Effector memory CD4-positive, alpha-beta T cell (primary cell): ENCODE measurements at places on chromosomes 5 and 9.

GRCh38 chr9:111986035-111986556 lies 89.5 kb downstream of the UGCG start:
- no peak for DNase-seq

GRCh38 chr9:37937366-37937765 lies 33.4 kb upstream of the SLC25A51 start:
- no peak for DNase-seq

- DNase-seq = no peak
Measured at GRCh38 chr5:60812426-60812825, 31.6 kb downstream of the ELOVL7 start.

GRCh38 chr5:141150224-141150992 lies 551 bp downstream of the PCDHB6 start:
- no peak for DNase-seq

DNA sequence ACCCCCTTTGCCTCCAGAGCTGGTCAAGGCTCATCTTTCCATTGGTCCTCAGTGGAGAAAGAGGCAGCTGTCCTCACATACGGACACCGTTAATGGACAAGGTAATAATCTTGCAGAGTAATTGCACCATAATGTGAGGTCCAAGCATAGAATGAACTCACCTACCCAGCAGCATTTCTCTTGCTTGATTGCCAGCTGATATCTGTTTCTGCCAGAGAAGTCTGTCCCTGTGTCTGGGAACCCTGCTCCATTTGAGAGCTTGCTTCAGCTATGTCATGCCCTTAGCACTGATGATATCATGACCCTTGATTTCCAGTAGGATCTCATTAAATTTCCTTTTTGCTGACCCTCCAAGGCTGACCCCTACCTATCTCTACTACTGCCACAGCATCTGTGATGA lies 154.6 kb downstream of the PIK3R1 start:
- DNase-seq = no peak

- DNase-seq = no peak
Measured at GRCh38 chr5:1654786-1655495, 131.2 kb upstream of the LPCAT1 start.

- DNase-seq = no peak
Measured at GRCh38 chr5:73376618-73377170, 71.9 kb downstream of the FOXD1 start.

- DNase-seq = no peak
Measured at GRCh38 chr5:177495243-177496060, 2.0 kb downstream of the PDLIM7 start.

- DNase-seq = no peak
Measured at GRCh38 chr5:24401773-24402172, 243.0 kb downstream of the CDH10 start.

DNA sequence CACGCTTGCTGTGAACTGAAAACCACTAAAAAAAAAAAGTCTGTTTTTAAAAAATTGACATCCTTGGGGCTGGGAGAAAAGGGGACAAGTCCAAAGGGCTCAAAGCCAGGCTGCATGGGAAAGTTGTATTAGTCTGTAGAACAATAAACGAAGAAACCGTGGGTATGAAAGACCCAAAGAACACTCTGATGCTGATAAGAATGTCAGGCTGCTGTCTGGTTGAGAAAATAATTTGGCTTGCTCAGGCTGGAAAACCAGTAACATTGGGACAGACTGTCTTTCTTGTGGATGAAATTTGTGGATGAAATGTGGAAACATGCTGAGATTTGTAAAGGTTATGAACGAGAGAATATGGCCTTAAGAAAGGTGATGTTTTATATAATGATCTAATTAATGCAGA lies 68.5 kb upstream of the HSPB3 start:
- DNase-seq = no peak

DNA sequence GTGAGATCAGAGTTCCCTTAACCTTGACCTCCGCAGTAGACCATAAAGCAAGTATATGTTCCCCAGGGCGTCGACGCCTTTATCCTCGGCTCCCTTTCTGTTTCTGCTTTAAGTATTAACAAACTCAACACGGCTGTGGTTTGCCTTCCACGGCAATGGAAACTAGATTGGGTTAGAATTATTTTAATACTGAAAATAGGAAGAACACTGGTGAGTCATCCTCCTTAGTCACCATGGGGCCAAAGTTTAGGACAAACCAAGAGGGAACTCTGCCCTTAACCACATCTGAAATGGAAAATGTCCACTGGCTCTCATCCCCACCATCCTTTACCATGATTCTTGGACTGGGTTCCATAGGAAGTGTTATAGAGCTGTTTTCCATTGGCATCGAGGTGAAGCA lies 386.1 kb downstream of the ACTL7B start:
- no peak for DNase-seq

GRCh38 chr5:78824831-78825281 lies 160.3 kb downstream of the ARSB start:
- DNase-seq = no peak

GRCh38 chr5:142737179-142737578 lies 33.0 kb upstream of the ARHGAP26 start:
- no peak for DNase-seq

GRCh38 chr5:172724242-172725183 lies 46.5 kb downstream of the DUSP1 start:
- DNase-seq = no peak

DNA sequence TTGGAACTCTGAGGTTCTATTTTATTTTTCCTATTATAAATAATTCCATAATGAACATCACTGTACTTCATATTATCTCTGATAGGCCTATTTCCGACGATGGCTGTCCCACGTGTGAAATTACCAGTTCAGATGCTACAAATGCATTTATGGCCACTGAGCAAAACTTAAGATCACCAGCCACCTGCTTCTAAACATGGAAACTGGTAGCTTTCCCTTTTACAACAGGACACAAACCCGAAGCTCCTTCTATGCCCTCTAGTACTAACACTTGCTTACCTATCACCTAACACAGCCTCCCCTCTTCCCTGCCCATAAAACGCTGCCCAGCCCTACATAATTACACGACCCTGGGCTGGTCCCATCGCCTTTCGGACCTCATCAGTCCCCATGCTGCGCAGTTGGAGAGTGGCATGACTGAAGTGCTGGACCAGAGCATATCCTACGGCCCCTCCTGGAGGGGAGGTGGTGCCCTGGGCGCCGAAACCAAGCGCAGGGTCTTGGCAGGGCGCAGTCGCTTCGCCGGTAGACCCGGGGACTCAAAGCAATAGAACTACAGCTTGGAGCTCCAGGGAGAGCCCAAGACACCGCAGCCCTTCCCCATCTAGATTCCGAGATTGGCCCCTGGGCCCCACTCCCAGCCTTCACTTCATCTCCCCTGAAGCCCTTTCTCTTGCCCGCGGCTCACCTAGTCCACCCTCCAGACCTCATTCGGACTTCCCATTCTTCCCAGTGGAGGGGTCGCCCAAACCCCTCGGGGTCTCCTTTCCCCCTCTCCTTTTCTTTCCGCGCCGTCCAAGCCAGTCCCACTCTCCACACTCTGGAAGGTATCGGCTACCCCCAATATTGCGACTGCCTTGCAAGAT lies 1.0 kb upstream of the SAP30L start:
- DNase-seq = no peak

DNA sequence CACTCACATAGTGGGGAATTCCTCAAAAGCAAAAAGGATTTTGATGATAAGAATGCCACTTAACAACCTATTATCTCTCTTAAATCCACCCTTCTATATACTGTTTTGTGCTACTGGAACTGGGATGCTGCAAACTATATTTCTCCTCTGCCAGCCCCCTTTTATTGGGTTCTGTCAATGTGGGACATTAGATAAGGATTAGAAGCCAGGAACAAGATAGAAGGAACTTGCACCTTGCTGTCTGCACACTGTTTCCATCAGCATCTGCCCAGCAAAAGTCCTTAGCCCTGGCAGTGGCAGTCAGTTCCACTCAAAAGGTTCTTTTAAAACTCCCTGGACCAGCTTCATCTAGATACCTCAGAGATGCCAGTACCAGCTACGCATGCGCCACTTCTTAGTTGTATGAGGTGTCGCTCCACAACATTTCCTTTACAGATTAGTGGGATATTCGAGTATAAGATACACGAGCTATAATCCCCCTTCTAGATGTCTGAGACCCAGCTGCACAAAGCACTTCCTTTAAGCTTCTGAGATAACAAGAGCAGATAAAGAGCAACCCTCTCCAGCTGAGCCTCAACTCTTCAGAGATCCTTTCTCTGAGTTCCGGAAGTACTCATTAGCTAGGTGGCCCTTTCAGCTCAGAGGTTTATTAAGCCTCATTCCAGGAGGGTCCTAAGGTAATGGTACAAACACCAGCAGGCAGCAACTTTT lies 45.3 kb downstream of the CERT1 start:
- DNase-seq = no peak

GRCh38 chr9:129436751-129437625 lies 183.9 kb downstream of the C9orf50 start:
- no peak for DNase-seq
